H9 (cell line): ENCODE measurements at places on chromosomes 5 and 9.

DNA sequence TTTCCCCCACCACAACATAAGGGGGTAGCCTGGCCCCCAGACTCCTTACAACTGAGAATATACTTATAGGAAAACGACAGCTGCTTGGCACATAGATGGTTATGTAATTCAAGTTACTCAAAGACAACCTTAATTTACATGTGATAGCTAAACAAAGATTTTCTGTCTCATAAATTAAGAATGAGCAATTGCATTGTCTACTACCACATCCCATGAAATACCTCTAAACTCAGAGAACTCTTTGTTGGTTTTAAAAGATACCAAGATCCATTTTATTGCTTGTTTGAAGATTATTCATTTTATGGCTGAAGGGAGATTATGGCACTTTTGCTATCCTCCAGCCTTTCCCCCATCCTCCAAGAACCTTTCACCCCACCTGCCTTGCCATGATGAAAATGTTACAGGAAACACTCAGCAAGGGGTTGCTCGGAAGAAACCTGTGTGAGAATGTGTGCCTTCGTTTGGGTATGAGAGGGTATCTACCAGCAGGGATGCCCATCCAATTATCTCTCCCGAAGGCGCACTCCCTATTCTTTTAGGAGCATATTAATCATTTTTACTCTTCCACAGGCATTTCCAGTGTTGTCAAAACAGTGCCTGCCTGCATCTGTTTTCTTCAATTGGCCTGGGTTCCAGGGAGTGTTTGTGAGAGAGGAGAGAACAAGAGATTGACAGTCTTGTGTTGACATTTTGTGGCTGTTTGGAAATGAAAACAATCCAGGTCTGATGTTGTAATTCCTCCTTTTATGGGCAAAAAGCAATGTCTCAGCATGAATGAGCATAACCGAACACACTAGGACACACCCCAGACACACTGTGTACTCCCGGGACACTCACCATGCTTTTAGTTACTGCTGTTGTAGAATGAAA is 208.0 kb upstream of the ANKRD55 start:
- H3K4me1 ChIP-seq: no peaks in the 10 kb centered on the region
- H3K4me3 ChIP-seq: no peak overlapping the region
- DNase-seq: no peak
- H3K36me3 ChIP-seq: no peaks in the 10 kb centered on the region

DNA sequence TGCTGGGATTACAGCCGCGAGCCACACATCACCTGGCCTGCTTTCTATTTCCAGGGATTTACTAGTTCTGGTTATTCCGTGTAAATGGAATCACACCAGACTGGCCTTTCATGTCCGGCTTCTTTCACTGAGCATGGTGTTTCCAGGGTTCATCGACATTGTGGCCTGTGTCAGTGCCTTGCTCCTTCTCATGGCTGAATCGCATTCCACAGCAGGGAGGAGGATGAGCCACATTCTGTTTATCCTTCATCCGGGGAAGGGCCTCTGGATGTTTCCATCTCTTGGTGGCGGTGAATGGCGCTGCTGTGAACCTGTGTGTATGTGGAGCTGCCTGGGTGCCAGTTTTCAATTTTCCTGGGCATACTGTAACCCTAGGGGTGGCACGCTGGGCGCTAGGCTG is 58.7 kb upstream of the RNU6ATAC start:
- H3K27ac ChIP-seq: no peak overlapping the region
- no peaks in the 10 kb centered on the region for H3K4me1 ChIP-seq
- peaks cover 2% of the 10 kb centered on the region; the same call in 1 of the 3 replicates for H3K36me3 ChIP-seq
- H3K27me3 ChIP-seq: no peaks in the 10 kb centered on the region

DNA sequence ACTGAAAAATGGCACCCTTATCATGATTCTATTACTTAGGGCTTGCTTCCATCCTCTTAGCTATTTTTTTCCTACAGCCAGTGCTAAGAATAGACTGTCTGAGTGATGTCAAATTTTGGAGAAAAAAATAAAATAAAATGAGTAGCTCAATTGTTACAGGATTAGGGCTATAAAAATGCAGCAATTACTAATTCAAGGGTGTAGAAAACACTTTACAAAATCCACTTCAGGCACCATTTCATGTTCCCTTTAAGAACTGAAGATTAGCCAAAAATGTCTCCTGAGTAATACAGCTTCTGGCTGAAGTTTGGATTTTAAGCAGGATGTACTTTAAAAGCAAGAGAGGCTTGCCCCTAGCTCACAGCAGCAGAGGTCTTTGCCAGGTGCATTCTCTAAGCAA is 240.5 kb upstream of the IRX1 start:
- no peaks in the 10 kb centered on the region; the same call in 1 of the 2 replicates for H3K4me1 ChIP-seq
- no peak overlapping the region for H3K4me3 ChIP-seq
- DNase-seq: no peak
- H3K27ac ChIP-seq: no peak overlapping the region
- no peaks in the 10 kb centered on the region for H3K36me3 ChIP-seq
- no peaks in the 10 kb centered on the region for H3K27me3 ChIP-seq

DNA sequence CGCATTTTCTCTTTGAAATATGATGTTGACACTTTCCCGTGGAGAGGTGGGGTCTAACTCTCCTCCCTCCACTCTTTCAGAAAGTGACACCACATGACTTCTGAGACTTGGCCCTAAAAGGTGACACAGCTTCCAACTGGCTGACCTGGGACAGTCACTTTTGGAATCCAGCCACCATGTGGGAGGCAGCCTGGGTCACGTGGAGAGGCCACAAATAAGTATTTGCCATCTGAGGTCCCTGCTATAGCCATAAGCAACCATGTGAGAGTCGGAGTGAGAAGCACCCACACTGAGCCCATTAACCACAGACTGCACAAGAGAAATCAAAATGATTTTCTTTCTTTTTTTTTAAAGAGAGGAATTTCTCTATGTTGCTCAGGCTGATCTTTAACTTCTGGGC is 4.1 kb upstream of the PHYKPL start:
- H3K4me3 ChIP-seq: no peak overlapping the region
- no peak for DNase-seq
- no peaks in the 10 kb centered on the region for H3K27me3 ChIP-seq
- H3K27ac ChIP-seq: no peak overlapping the region
- no peaks in the 10 kb centered on the region for H3K4me1 ChIP-seq

DNA sequence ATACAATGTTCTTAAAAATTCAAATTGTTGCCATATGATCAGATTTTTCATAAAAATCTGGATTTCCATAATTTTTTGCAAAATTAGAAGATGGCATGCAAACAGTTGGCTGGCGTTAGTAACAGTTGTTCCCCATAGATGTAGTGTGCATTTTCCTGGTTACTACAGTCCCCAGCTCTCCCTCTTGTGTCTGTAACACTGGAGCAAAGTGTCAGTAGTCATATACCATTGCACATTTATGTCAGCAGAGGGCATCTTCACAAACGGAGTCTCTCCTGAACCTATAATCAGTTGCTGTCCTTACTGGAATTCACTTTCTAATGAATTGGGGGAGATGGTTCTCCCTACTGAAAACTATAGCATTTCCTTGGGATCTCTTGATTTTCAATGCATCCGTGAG is 44.7 kb upstream of the DMAC1 start:
- H3K27ac ChIP-seq: no peak overlapping the region
- H3K27me3 ChIP-seq: no peaks in the 10 kb centered on the region
- H3K4me1 ChIP-seq: no peaks in the 10 kb centered on the region
- DNase-seq: peak; percentile 34
- no peak overlapping the region for H3K4me3 ChIP-seq

GRCh38 chr5:109469896-109470662 is 60.3 kb upstream of the PJA2 start:
- no peaks in the 10 kb centered on the region for H3K4me1 ChIP-seq
- no peak overlapping the region for H3K27ac ChIP-seq
- H3K4me3 ChIP-seq: no peak overlapping the region
- no peaks in the 10 kb centered on the region for H3K36me3 ChIP-seq

GRCh38 chr5:154756009-154756867 is 1.1 kb downstream of the LARP1 start:
- no peak overlapping the region for H3K27ac ChIP-seq
- H3K27me3 ChIP-seq: no peaks in the 10 kb centered on the region
- no peaks in the 10 kb centered on the region for H3K36me3 ChIP-seq
- peak overlapping the region; percentile 94 for H3K4me3 ChIP-seq

DNA sequence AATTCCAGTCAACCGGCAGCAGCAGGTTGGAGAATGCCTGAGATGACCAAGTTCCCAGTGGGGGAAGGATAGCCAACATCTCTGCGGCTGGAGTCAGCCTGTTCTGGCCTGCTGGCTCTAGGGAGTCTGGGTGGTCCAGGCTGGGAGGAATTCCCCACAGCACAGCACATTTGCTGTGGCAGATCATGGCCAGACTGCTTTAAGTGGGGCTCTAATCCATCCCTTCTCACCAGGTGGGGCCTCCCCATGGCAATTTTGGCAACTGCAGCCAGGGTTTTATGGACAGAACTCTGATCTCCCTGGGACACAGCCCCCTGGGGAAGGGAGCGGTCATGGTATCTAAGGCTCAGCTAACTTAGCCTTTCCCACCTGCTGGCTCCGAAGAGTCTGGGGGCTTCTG is 226.1 kb downstream of the DTWD2 start:
- no peaks in the 10 kb centered on the region for H3K27me3 ChIP-seq
- DNase-seq: no peak
- H3K4me3 ChIP-seq: no peak overlapping the region

- H3K4me3 ChIP-seq: no peak overlapping the region
- no peaks in the 10 kb centered on the region for H3K27me3 ChIP-seq
- no peaks in the 10 kb centered on the region for H3K36me3 ChIP-seq
- DNase-seq: no peak
Observed at GRCh38 chr5:73663860-73664240, 37.9 kb downstream of the ARHGEF28 start.
